ENCODE measurements at places on chromosomes 6 and 20. TPM values are rescaled to one million over a fixed set of nuclear protein-coding genes. Genes with fewer than 3 reads are reported as not detected.

- H3K27ac ChIP-seq = no peak overlapping the region
- DNase-seq = peak; percentile 46
- no peaks in the 10 kb centered on the region for H3K36me3 ChIP-seq
- H3K27me3 ChIP-seq = no peaks in the 10 kb centered on the region
Observed at GRCh38 chr6:138590796-138591709, 91.8 kb upstream of the NHSL1 start.

DNA sequence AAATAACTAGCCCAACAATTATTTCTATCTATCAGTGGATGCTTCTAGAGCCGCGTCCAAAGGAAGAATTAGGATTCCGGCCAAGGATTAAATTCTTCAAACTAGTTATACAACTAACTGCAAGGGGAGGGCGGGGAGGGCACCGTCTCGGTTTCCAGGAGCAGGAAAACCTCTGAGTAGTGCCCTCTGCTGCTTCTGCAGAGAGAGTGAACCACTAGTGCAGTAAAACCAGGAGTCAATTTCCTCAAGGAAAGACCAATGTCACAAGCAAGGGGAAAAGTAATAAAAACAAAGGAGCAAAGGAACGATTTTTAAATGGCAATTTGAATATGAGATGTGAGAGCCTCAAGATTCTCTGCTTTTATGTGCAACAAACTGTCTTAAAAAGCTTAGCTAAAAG lies 16.5 kb upstream of the UBE2J1 start:
- H3K27ac ChIP-seq = peak overlapping the region; percentile 14
- H3K4me3 ChIP-seq = no peak overlapping the region
- no peaks in the 10 kb centered on the region for H3K36me3 ChIP-seq
- peak; percentile 62 for DNase-seq

GRCh38 chr6:44435500-44435899 lies 48.0 kb downstream of the CDC5L start:
- no peak overlapping the region for H3K27ac ChIP-seq
- DNase-seq = no peak
- H3K27me3 ChIP-seq = no peaks in the 10 kb centered on the region

The FOXS1 gene
- 3.7 TPM for total RNA-seq

The RBM24 gene
- total RNA-seq = 229 TPM

The GRIK2 gene
- total RNA-seq = 1.3 TPM
